Stimulated activated CD8-positive, alpha-beta memory T cell treated with anti-CD3 and anti-CD28 coated beads, Interleukin-7, amount 100 ng/mL, for 1 hour (primary cell): ENCODE measurements at places on chromosomes 6 and 20.

GRCh38 chr6:168158213-168158979 lies 79.4 kb upstream of the FRMD1 start:
- DNase-seq: no peak

- DNase-seq: no peak
These were observed 2.4 kb downstream of the KLC4 start for GRCh38 chr6:43061861-43062260.

- no peak for DNase-seq
These were observed 123.6 kb upstream of the TNFAIP3 start for GRCh38 chr6:137743493-137743892.

DNA sequence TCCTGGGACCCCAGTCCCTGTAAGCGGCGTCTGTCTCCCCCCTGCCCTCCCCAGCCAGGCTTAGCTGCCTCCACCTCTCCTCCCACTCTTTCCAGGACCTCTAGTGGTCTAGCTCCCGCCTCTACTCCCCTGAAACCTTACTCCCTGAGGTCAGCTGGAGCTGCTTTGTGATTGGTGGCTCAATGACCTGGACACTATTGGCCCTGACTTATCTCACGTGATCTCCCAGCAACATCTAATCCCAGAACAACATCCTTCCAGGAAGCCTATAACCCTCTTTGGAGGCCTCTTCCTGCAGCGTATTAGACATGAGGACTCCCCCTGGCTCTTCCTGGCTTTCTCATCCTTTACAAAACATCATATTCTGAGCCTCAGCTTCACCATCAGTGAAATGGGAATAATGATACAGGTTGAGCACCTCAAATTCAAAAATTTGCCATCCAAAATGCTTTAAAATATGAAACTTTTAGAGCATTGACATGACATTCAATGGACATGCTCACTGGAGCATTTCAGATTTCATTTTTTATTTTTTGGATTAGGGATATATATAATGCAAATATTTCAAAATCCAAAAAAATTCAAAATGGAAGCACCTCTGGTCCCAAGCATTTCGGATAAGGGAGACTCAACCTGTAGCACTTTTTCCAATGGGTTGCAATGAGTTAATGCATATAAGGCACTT lies 16.3 kb upstream of the SRC start:
- no peak for DNase-seq

GRCh38 chr6:107652526-107653182 lies 162.7 kb downstream of the SOBP start:
- no peak for DNase-seq

- no peak for DNase-seq
These were observed 129.5 kb upstream of the MMS22L start for GRCh38 chr6:97412511-97412910.

- no peak for DNase-seq
These were observed 104.8 kb downstream of the ISM1 start for GRCh38 chr20:13325796-13326340.

GRCh38 chr6:158382491-158382890 lies 70.2 kb downstream of the TULP4 start:
- DNase-seq: no peak

- no peak for DNase-seq
These were observed 5.6 kb upstream of the ANKRD60 start for GRCh38 chr20:58233881-58234528.

DNA sequence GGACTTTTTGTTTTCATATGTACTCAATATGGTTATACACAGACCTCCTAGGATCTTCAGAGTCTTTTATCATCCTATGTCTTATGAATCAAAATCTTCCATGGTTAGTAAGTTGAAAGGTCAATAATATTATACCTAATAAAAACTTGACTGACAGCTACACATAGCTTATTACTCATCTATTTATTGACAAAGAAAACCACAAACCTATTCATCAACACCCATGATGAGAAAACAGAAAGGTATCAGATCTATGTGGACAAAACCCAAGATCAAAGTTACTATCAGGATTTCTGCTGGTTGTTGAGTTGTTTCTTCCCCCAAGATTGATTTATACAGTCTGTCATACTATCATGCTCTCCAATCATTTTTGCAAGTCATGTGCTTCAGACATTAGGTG lies 460.1 kb upstream of the MANEA start:
- DNase-seq: no peak

DNA sequence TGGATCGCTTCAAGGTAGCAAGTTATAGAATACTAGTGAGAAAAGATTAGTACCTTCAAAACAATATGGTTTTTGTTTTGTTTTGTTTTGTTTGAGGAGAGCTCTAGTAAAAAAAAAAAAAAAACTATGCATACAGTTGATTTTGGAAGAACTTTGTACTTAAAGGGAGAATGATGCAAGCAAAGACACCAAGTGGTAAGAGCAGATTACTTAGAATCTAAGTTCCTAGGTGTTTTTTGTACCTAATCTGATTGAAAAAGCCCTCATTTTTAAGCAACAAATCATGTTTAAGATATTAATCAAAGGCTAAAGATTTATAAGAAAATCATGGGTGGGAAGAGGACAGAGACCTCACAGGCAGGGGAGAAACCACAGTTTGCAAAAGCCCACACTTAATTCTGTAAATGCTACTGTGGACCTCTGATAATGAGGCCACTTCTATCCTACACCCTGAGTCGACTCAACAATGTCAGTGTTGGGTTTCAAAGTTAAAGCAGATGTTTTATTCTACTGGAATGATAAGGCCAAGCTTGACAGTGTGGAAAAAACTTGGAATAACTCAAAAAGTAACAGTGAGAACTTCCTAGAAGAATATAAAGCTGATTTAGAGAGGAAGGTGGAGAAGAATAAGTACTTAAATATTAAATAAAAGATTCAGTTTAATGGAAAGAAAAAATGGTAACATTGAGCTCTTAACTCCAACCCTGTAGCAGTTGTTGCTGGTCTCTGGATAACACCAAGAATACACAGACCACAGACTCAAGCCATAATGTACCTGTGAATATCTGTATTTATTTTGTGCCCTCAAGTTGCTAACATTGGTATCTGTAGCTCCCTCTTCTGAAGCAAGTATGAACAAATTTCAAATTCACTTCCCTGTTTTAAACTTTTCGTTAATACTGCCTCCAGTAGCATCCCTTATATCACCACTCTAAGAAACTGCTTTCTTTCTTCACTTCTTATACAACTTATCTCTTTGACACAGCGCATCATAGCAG lies 1047.8 kb downstream of the EPHA7 start:
- no peak for DNase-seq

DNA sequence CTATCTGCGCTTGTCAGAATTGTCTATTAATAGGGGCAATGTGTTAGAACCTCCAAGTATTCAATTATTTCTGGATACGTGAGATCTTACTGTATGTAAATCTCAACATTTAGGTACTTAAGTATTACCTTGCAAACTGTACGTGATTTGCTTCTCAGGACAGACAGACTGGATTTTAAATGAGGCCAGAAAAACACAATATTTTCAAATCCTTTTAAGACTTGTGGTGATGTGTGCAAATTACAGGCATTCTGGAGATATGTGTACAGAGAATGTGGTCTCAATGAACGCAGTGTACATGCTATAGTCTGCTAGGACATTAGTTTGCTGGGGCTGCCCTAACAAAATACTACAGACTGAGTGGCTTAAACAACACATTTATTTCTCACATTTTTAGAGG lies 16.9 kb downstream of the CCR6 start:
- DNase-seq: no peak

DNA sequence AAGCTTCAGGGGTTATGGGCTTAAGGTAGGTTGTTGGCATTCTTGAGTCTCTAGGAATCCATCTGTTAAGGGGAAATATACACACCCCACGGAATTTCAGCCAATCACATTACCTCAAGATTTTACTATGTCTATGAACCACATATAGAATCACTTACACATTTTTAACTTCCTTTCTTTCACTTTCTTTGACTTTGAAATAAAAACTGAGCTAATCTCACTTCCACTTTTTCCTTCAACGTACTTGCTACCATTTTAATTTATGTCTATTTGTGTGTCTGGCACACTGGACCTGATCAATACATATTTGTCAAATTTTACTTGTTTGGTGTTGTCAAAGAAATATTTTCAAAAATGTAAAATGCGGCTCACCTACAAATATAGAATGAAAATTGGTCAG lies 545.4 kb upstream of the JAG1 start:
- no peak for DNase-seq

DNA sequence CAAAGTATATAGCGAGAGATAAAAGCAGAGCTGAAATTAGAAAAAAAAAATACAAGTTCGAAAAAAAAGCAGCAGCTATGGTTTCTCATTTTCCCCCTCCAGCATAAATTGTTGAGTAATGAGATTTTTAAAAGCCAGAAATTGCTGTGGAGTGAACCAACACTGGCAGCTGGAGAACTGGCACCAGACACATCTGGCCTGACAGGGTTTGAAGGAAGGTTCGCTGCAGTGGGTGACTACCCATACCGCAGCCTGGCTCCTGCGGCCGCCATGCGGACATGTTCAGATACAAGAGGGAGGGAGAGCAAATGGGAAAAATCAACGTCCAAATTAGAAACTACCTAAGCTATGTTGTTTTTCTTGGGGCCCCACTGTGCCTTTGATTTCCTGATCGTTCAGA lies 3.3 kb downstream of the APCDD1L start:
- no peak for DNase-seq

- no peak for DNase-seq
These were observed 28.7 kb upstream of the TXNDC5 start for GRCh38 chr6:7939184-7939863.

GRCh38 chr20:37154684-37155298 lies 24.3 kb upstream of the RPN2 start:
- no peak for DNase-seq

- DNase-seq: no peak
These were observed 37.3 kb upstream of the SAYSD1 start for GRCh38 chr6:39152262-39152661.

DNA sequence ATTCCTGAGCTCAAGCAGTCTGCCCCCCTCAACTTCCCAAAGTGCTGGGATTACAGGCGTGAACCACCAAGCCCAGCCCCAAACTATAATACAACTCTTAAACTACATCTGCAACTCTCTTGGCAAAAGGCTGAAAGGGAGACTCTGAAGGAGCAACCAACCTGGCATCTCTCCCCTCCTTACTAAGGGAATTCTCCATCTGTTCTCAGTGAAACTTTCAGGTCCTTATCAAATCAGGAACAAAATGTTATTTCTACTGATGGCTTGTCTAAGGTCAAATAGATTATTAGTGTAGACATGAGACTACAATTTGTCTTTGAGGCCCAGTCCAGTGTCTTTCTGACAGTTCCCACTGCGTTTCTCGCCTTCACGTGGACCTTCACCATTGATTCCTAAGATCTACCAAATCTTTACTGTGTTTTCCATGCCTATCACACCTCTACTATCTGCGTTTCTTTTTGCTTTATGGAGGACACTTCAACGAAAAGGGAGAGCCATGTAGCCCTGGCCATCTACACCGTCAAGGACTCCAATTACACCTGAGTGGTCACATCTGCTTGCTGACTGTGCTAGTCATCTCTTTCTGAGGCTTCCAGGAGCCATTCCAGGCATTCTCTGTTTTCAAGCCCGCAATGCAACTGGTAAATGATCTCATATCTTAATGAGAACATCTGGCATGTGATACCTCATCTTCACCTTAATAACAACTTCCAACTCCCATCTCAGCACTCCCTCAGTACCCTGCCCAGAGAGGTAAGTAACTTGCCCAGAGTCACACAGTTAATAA lies 405.7 kb upstream of the CITED2 start:
- DNase-seq: no peak

- no peak for DNase-seq
These were observed 135.1 kb downstream of the TMEM242 start for GRCh38 chr6:157188213-157188612.

DNA sequence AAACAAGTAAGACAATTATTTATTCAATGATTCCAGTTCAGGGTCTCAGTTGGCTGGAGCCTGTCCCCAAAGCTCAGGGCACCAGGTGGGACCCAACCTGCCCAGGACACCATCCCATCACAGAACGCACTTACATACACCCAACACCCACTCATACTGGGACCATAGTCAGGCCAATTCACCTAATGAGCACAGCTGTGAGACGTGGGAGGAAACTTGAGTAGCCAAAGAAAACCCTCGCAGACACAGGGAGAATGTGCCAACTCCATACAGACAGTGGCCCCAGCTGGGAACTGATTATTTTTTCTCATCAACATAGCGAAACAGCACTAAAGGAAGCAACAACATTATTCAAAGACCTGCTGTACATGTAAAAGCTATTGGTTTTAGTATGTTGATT lies 58.6 kb upstream of the DOK5 start:
- DNase-seq: no peak

DNA sequence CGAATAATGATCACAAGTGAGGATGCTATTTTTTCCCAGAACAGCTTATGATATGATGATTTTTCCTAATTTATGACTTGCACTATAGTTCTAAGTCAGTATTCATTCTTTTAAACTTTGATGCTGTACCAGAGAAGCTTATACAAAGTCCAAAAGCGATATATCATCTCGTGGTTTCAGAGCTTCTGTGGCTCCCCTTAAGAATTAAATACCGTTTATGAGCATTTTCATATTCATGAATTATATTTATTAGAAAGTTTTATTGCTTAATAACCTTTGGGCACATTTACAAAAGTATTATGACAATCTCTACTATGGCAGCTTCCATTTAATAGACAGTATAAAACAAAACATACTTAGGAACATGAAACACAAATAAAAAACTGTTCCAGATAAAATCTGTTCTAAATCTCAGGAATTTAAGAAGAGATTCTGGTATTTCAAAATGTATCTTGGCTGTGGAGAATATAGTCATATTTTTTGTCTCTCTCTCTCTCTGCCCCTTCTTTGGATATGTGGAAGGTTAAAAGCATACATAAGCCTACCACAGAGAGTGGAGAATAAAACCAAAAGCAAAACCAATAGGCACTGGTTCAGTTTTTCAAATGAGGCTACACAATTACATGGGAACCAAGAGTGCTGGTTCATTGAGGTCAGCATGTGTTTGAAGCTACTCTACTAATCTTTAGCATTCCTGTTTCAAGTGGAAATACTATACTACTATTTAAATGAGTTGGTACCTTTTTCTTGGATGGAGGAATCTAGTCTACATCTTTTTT lies 884.5 kb upstream of the GJE1 start:
- no peak for DNase-seq

DNA sequence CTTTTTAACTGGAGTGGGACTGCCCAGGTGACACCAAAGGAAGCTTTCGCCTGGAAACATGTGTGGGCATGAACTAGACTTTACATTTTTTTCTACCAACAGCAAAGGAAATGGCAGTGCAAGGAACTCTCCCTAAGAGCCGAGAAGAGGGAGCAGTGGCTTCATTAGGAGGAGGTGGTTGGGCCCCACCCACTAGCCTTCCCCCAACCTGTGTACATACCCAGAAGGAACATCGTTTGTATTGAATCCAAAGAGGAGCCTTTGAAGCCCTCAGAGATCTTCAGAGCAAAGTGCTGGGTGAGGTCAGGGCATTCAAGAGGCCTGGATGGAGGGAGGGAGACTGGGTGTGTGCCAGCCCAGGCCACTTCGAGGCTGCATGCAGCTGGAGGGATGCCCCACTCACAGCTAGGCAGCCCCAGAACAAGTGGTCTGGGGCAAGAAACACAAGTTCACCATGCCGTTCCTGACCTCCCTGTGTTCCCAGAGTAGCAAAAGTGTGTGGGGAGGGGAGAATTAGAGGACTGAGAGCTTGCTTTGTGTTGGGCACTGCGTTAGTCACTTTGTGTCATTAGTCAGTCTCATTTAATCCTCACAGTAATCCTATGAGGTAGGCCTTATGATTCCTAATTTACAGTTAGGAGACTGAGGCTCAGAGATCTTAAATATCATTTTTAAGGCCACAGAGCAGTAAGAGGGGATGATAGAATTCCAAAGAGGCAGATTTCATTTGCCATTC lies 191.6 kb upstream of the SUPT3H start:
- no peak for DNase-seq
